ENCODE measurements at places on chromosomes 3 and 15.

- peak; percentile 17 for DNase-seq
Observed at GRCh38 chr3:40623567-40623966, 98.8 kb downstream of the ZNF621 start.

DNA sequence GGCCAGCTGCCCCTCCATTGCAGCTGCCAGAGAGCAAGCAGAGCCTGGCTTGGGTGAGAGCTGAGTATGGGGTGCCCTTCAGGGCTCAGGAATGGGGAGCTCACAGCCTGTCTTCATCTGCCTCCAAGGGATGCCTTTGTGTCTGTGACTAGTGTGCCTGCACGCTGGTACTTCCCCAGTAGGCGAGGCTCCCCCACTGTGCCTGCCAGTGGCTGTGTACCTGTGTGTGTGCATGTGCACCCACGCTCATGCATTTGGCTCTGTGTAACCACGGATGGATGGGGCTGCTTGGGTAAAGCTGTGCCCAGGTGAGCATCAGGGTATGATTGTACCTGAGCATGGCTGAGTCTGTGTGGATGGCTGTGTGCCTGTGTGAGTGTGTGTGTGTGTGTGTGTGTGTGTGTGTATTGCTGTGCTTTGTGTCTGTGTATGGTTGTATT lies 2.3 kb upstream of the GRM2 start:
- no peak for DNase-seq

- no peak for DNase-seq
Observed at GRCh38 chr15:78301828-78302227, 2.4 kb upstream of the SKIC8 start.

DNA sequence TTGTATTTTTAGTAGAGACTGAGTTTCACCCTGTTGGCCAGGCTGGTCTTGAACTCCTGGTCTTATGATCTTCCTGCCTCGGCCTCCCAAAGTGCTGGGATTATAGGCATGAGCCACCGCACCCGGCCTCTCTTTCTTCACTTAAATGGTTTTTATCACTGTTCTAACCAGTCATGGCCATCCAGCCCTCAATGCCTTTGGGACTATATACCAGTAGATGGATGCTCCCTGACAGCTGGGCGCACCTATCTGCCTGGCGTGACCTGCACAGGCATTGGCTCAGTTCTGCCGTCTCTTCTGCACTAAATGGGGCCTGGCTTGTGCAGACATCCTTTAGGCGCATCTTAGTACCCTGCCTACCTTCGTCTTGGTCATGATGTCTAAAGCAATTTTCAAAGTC lies 233.4 kb downstream of the ADAMTS17 start:
- no peak for DNase-seq

GRCh38 chr15:36632226-36632625 lies 52.8 kb downstream of the CDIN1 start:
- DNase-seq: no peak

GRCh38 chr3:172442606-172443005 lies 5.7 kb downstream of the GHSR start:
- DNase-seq: no peak

GRCh38 chr3:171967137-171967783 lies 72.1 kb upstream of the FNDC3B start:
- no peak for DNase-seq

- no peak for DNase-seq
Observed at GRCh38 chr3:8885536-8886316, 77.5 kb downstream of the RAD18 start.

DNA sequence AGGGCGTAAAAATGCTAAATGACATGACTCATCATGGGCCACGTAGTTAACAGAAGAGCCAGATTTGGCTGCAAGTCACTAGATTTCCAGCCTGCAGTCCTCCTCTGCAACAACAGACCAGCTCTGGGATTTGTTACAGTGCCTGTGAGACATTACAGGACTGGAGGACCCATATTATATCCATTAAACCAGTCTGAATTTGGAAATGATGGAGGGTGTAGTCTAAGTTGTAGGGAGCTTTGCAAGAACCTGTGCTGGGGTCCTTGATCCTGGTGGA lies 10.8 kb downstream of the ZNF774 start:
- no peak for DNase-seq

DNA sequence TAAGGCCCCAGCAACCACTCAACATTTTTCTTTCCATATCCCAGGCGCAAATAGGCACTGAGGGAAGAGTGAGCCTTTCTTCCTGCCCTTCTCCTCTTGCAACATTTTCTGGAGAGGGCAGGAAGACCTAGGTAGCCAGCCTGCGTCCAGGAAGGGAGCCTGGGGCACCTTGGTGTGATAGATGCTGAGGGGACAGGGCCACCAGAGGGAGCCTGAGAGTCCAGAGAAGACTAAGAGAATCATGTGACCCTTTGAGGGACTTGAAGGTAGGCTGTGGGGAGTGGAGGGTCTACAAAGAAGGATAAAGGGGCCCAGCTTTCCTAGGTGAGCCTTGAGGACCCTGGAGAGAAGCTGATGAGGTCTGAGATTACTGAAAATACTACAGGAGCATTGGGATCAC lies 346.6 kb downstream of the CNTN6 start:
- peak; percentile 19 for DNase-seq

DNA sequence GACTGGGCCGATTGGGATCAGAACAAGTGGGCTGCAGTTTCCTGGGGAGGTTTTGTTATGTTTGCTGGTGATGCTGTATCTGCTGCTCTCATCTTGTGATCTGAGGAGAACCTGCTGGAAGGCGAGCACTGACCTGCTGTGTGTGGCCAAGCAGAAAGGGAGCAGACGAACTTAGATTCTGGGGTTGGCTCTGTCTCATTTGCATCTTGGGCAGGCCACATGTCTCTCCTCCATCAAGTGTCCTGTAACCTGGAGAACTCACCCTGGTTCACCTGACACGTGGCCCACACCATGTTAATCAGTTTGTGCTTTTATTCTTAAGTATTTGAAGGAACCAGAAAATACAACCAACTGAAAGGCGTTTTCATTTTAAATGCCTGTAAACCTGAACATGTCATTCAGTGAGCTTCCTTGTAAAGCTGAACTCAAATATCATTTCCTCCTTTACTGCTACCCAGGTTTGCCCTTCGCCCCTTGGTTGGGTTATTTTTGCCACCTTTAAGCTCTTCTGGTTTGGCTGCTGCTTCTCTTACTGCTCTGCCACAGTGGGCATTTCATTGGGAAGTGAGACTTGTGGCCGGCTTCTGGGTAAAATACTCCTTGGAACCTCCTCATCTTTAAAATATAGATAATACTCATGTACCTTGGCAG lies 33.5 kb upstream of the TRAK1 start:
- DNase-seq: no peak

DNA sequence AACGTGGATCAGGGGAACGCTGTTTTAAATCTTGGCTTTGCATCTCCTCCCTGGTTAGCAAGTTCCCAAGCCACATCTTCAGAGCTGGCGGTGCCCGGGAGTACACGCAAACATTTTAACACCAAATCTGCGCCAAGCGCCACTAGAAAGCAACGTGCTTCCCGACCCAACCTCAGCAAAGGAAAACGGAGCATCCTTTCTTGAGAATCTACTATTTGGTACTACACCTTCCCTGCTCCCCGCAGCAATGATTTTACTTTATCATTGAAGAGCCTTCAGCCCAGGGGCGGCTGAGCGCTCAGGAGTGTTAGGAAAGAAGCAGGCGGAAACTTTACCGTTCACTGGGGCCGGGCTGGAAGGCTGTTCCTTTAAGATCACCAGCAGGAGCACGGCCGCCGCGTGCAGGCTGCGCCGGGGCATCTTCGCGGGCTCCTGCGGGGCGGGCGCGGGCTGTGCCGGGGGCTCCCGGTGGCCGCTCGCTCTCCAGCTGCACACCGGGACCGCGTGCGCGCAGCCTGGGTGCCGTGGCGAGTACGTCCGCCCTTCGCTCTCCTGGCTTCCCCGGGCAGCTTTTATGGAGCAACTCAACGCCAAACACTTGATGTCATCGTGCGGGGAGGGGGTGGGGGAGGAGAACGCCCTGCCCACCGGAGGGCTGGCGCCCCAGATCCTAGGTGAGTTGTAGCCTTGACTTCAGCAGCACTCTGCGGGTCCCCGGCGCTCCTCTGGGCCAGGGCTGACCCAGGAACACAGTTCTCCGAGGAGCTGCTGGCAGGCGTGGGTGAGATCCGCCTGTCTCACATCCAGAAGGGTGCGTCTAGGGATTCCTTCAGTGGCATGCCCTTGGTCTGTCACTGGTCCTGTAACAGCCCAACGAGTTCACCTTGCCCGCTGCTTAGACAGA lies at the start of gene CA12:
CA12 (minus strand) TSS at position 546 of the 904 bp plus-strand sequence; CDS start at position 420, 126 bp downstream.
- peak; percentile 36 for DNase-seq

- DNase-seq: no peak
Observed at GRCh38 chr3:129345971-129346370, 67.3 kb downstream of the HMCES start.

GRCh38 chr15:61659566-61660190 lies 400.6 kb downstream of the VPS13C start:
- DNase-seq: no peak

GRCh38 chr3:187950671-187951070 lies 203.3 kb upstream of the LPP start:
- DNase-seq: no peak

GRCh38 chr3:86381247-86381646 lies 609.7 kb downstream of the VGLL3 start:
- no peak for DNase-seq

DNA sequence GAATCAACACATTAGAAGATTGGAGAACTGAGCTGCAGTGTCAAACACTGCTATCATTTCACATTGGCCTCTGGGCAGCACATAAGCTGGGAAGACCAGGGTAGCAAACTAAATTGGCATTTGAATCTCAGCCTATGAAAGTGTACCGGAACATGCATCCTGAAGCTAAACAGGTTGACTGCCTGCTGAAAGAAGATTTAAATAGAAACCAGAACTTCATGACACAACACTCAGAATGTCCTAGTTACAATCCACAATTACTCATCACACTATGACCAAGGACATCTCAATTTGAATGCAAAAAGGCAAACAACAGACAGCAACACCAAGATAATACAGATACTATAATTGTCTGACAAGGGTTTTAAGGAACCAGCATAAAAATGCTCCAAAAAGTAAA lies 26.2 kb downstream of the TM2D3 start:
- no peak for DNase-seq

GRCh38 chr15:70477750-70478250 lies 285.6 kb downstream of the UACA start:
- DNase-seq: no peak

DNA sequence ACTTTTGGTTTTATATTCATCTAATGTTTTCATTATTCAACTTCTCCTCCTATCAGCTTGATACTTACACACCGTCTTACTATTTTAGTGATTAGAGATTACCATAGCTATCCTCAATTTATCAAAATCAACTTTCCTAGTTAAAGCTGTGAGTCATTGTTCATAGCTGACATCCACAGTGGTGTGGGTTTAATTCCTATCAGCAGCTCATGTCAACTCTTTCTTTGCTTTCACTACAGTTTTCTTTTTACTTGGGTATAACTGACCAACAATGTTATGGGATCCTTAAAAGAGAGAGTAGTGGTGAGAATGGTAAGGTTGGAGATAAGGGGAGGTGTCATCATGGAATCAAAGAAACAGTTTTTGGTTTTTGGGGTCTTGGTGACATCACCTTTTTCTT lies 112.7 kb downstream of the NFKBIZ start:
- no peak for DNase-seq

DNA sequence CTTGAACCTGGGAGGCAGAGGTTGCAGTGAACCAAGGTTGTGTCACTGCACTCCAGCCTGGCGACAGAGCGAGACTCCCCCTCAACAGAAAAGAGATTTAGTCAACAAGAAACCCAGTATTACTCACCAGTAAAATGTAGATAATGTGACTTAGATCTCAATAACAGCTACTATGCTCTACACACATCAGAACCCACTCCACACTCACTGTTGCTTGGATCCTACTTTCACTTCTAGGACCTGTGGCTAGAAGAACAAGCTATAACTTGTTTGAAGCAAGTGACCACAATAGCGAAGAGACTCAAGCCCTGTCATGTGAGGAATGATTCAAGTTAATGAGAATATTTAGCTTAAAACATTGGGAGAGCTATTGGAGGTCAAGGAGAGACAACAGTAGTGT lies 100.7 kb downstream of the ANXA2 start:
- peak; percentile 3 for DNase-seq

GRCh38 chr3:169744366-169745054 lies 20.4 kb downstream of the TERC start:
- no peak for DNase-seq

DNA sequence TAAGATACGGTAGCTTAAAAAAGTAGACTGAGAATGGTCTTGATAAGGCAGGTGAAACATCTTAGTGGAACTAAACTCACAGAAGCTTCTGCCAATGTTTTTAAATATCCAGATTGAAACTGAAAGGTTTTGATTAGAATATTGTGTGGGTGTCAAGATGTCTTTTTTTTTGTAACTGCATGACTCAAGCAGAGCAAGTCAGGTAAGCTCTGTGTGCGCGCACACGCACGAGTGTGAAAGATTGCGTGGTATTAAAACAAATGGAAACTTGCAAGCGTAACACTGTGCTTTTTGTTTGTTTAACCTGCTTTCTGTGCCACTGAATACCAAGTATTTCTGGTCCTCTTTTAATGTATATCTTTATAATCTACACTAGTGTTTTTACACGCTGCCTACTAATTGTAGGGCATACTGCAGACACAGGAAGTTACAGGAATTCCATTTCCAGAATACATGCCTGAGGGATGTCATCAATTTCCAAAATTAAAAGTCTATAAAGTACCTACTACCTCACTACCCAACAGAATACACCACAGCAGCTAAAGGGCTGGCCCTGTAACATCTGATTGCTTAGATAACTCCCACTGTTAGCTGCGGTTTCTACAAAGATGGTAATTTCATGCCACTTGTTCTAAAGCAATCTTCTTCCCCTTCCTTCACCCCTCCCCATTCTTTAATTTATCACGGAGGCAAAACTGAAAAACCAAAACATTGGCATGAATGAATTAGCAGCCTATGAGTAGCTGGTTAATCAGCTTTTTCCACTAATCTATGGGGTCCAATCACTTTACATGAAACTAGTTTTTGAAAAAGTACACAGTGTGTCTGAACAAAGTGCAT lies 472.8 kb downstream of the SHQ1 start:
- peak; percentile 61 for DNase-seq

DNA sequence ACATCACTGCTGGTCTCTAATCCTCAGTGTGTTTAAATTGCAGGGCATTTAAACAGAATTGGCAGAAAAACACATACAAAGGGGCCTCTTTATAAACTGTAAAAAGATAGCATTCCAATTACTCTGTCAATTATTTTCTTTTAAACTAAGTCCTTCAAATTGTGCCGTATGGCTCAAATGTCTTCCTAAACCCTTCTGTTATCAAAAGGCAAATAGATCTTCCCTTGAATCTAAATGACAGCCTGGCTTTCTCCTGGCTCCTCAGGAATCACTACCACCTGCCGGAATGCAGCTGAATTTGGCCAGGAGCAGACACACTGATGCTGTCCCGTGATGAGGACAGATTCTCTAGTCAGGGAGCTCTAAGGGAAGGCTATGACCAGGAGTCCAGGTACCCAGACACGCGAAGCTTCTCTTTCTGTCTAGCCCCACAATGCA lies 85.6 kb downstream of the IGF2BP2 start:
- no peak for DNase-seq

GRCh38 chr15:56919031-56919608 lies 676 bp downstream of the TCF12 start:
- peak; percentile 70 for DNase-seq

- DNase-seq: no peak
Observed at GRCh38 chr15:80424381-80424780, 20.2 kb downstream of the ARNT2 start.

GRCh38 chr3:61574854-61575253 lies 13.5 kb downstream of the PTPRG start:
- no peak for DNase-seq

GRCh38 chr3:159432682-159433340 lies 555.8 kb upstream of the IL12A start:
- DNase-seq: no peak

Data from activated CD4-positive, alpha-beta T cell treated with anti-CD3 and anti-CD28 coated beads for 48 hours (primary cell).